Aorta (tissue), 5 donors: ENCODE measurements at places on chromosomes 12 and 14. TPM values are rescaled to one million over a fixed set of nuclear protein-coding genes. Genes with fewer than 3 reads are reported as not detected.
A peak's percentile ranks its signal among the peaks of the same experiment; 100 is the strongest.

- no peak for DNase-seq
Observed at GRCh38 chr14:103260629-103261124, 73.4 kb upstream of the EIF5 start.

DNA sequence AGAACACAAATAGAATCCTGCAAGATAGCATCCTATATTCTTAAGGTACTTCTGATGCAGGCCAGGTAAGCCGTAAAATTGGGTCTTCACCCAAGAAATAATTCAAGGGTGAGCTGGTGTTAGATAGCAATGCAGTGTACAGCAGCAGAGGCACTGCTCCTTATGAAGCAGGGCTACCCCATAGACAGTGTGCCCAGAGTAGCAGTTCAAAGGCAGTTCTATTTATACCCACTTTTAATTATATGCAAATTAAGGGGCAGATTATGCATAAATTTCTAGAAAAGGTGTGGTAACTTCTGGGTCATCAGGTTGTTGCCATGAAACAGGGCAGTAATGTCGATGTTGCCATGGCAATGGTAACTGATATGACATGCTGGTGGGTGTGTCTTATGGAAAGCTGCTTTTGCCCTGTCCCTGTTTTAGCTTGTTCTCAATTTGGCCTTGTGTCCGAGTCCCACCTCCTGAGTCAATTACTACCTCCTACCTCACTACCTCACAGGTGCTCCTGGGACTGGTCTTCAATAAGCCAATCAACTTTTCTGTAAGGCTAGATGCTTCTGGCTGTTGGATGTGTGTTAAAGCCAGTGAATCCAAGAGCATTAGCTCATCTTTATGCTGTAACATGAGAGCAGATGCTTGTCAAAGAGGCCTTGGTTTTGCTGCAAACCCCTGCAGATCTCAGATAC is 61.0 kb downstream of the PPM1A start:
- DNase-seq = no peak

TXNDC16 gene
- 10.2 TPM for total RNA-seq

- no peak for DNase-seq
Observed at GRCh38 chr12:57368349-57369095, 62.3 kb downstream of the R3HDM2 start.

ALDH2 gene
- total RNA-seq = 114 TPM

GRCh38 chr12:119728444-119728745 is 60.5 kb downstream of the PRKAB1 start:
- DNase-seq = no peak

CCDC38 gene
- not detected for total RNA-seq

DNA sequence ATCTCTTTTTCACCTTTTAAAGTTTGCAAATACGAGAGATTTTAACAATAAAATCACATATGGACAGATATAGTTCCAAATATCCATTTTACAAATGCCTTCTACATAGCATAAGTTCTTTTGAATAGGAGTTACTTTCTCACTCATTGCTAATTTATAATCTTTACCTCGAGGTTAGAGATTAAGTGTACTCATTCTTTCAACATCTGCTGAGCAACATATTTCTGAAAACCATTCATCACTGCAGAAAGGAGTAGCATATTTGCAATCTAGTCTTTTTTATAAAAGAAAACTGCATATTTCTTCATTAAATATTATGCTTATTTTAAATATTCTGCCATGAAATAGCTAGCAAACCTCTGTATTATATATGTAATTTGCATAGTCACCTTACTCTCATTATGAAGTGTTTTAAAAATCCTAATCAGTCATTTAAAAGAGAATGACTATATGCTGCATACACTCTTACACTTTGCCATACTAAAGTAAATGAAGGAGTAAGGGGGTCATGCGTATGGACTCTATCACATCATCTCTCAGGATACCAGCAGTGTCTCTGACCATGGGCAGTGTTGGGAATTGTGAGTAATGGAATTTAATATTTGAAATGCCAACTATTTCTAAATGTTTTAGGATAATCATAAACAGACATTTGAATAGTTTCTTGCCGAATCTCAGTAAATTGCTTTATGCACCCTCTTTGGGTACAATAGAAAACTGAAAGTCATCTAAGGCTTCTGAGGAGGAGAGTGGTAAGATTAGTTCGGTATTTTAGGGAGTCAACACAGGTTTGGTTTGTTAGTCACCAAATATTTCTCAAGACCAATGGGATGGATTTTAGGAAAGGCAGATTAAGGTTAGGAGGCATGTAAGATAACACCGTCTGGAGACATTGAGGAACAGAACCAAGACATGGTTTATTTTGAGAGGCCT is 524.8 kb upstream of the ATP2B1 start:
- DNase-seq = no peak

GRCh38 chr12:122836027-122836921 is 1.0 kb downstream of the HIP1R start:
- peak; percentile 70 for DNase-seq

- no peak for DNase-seq
Observed at GRCh38 chr12:94768398-94769046, 118.2 kb upstream of the TMCC3 start.

DNA sequence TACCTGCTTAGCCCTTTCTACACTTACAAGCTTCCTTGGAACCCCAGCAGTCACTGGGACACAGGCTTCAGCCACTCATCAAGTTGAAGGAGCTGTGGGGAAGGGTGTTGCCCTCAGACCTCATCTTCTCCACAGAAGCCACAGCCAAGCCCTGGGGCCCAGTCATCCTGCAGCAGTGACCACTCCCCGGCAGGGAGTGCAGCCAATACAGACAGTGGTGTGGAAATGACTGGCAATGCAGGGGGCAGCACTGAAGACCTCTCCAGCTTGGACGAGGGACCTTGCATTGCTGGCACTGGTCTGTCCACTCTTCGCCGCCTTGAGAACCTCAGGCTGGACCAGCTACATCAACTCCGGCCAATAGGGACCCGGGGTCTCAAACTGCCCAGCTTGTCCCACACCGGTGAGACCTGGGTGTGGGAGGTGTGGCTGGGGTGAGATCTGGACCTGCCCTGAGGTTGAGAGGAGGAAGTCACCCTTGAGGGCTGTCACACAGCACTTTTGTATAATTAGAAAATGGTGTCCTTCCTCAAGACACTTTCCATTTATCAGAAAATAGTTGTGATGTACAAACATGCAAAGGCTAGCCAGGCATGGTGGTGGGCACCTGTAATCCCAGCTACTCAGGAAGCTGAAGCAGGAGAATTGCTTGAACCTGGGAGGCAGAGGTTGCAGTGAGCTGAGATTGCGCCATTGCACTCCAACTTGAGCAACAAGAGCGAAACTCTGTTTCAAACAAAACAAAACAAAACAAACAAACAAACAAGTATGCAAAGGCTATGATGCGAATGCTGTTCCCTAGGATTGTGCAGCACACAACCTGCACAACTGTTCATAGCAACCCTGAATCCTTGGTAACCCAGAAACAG is 9.9 kb downstream of the GLI1 start:
- DNase-seq = peak; percentile 21

- DNase-seq = no peak
Observed at GRCh38 chr12:48197549-48197970, 5.5 kb downstream of the OR10AD1 start.

- no peak for DNase-seq
Observed at GRCh38 chr14:69190191-69190590, 1.1 kb upstream of the EXD2 start.
